HFFc6 (cell line): ENCODE measurements at places on chromosomes 1 and 21.

DNA sequence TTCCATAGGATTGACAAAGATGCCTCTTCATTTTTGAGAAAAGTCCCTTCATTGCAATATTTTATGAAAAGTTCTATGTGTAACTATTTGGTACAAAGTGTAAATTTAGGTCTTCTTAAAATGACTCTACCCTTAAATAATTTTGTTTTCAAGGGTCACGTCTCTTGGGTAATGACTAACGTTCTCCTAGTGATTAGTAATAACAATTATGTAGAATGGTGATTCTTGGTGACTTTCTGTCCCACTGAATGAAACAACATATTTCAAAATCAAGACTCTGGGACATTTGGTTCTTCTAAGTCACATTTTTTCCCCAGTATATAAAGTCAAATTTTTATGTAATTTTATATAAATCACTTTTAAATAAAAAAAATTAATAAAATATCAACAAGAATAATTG is 277.5 kb upstream of the ADAMTS5 start:
- no peaks in the 10 kb centered on the region; the same call in 1 of the 2 replicates for H3K27me3 ChIP-seq
- DNase-seq, result no peak
- H3K4me3 ChIP-seq, result no peak overlapping the region
- no peak overlapping the region for H3K27ac ChIP-seq

DNA sequence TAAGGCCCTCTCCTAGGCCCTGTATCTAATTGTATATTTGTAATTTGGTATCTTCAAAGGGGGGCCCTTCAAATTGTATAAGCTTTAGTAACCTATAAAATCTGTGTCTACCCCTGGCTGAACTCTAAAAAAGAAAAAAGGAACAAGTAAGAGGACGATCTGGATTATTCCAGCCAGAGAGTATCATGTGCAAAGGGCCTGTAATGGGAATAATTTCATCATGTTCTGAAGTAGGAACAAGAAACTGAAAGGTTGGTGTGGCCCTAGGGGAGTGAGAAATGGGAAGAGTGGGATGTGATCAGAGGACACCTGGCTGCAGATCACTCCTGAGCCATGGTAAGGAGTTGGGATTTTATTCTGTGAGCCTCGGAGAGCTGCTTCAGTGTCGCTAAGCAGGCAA is 14.7 kb downstream of the PTAFR start:
- no peak for DNase-seq
- no peak overlapping the region for H3K27ac ChIP-seq
- peaks cover 3% of the 10 kb centered on the region for H3K27me3 ChIP-seq
- no peak overlapping the region for H3K4me3 ChIP-seq

DNA sequence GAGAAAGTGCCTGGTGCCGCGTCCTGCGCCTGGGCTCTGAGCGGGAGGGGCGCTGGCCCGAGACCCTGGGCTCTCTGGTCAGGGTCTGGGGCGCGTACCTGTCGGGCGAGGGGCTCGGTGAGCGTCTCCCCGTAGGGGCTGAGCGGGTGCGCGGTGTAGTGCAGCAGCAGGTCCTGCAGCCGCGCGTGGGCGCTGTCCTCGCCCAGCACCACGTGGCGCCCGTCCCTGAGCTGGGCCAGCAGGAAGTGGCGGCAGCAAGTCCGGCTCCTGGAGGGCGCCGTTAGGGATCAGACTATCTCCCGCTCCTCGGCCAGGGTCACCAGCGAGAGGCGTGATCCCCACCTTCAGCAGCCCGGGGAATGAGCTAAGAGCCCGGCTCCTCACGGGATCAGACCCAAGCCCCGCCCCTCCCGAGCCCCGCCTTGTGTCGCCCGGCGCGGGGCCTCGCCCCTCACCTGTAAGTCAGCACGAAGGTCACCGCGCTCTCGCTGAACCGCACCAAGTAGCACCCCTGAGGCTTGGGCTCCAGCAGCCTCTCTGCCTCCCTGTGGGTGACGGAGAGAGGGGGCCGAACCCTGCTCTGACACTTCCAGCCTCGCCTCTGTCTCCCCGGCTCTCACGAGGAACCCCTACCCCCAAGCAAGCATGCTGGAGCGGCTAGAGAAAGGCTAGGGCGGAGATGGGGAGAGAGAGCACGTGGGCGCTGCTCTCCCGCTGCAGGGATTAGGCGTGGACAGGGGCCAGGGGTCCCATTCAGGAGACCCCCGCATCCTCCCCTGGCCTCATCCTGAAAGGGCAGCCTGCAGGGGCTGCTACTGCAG is 2.7 kb downstream of the SH2D2A start:
- no peaks in the 10 kb centered on the region for H3K36me3 ChIP-seq
- DNase-seq, result no peak

GRCh38 chr1:213983493-213984386 is 4.0 kb upstream of the PROX1 start:
- no peak overlapping the region for H3K27ac ChIP-seq
- H3K4me1 ChIP-seq, result peaks cover 4% of the 10 kb centered on the region
- peaks cover 38% of the 10 kb centered on the region for H3K27me3 ChIP-seq
- DNase-seq, result no peak
- H3K4me3 ChIP-seq, result no peak overlapping the region

DNA sequence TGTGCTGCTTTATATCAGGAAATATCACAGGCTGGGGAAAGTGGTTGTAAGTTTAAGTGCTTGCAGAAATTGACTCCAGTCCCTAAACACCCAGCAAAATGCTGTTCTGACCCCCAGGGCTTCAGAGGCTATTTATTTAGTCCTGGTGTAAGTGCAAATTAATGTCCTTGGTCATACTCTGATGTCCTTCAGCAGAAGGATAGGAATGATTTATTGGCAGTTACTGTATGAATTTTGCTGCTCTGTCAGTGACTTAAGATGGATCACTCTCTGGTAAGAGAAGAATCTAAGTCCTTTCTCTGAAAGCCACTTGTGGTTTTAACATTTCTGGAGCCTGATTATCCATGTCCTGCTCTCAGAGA is 21.9 kb downstream of the FAM20B start:
- H3K27me3 ChIP-seq, result peaks cover 1% of the 10 kb centered on the region; the same call in 1 of the 2 replicates
- peaks cover 28% of the 10 kb centered on the region for H3K4me1 ChIP-seq
- peaks cover 10% of the 10 kb centered on the region for H3K36me3 ChIP-seq
- DNase-seq, result no peak
- peak overlapping the region; percentile 0; the same call in 1 of the 2 replicates for H3K4me3 ChIP-seq
- H3K27ac ChIP-seq, result no peak overlapping the region

DNA sequence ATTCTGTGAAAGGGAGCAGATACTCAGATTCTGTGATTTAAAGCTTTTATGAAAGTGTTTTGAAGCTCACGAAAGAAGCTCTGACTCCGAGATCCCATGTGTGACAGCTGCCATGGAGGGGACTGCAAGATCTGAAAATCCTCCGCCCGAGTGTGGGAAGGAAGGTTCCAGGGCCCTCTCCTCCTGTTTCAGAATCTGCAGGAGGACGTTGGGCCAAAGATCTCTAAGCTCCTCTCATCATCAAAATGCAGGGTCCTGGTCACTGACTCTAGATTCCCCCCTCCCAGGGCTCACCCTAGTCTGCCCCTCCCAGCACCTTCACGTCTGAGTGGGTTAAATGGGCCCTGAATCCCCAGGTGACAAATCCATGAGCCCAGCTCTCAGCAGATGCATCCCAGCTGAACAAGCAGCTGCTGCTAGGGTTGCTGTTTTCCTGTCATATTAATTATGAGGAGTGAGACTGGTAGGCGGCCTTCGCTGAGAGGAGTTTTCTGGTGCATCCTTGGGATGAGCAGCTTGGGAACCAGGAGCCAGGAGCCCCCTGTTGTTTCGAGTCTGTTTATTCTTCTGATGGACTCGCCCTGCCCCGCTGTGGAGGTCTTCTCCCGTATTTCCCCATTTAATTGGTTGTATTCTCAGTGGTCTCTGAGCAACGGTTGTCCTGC is 402.0 kb downstream of the MATN1 start:
- H3K4me3 ChIP-seq, result no peak overlapping the region
- peaks cover 7% of the 10 kb centered on the region for H3K27me3 ChIP-seq
- no peaks in the 10 kb centered on the region for H3K4me1 ChIP-seq
- no peaks in the 10 kb centered on the region for H3K36me3 ChIP-seq

GRCh38 chr1:46062651-46063319 is 69.6 kb downstream of the PIK3R3 start:
- peak overlapping the region; percentile 67 for H3K4me3 ChIP-seq
- H3K27ac ChIP-seq, result no peak overlapping the region
- H3K36me3 ChIP-seq, result peaks cover 10% of the 10 kb centered on the region
- no peaks in the 10 kb centered on the region; the same call in 1 of the 2 replicates for H3K27me3 ChIP-seq
